CD4-positive, alpha-beta T cell treated with Interleukin-17A for 1 hour (primary cell): ENCODE measurements at places on chromosomes 2 and 18.

DNA sequence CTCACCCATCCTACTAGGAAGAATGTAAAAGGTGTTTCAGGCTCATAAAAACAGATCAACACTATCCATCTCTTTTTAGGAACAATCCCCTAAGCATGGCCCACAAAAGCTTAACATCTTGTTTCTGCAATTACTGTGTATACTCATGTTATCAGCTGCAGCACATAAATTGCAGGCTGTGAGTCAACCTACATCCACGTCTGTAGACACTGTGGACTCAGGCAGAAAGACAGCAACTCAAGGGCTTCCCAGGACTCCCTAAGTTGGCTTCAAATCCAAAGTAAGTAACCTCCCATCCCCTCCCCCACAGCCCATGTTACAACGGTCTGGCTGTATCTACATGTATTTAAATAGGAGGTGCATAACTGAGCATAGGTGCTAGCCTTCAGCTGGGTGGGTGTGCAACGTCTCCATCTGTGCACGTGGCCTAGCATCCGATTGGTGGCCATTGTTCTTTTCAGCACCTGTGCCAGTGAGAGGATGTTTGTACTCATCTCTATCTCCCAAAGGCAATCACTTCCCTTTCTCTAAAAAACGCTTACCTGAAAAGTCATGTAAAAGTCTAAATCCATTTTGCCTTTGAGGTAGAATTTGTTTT lies 30.1 kb downstream of the UXS1 start:
- no peak for DNase-seq

GRCh38 chr2:191167766-191168165 lies 17.0 kb upstream of the STAT4 start:
- DNase-seq, result no peak

GRCh38 chr2:101107241-101107640 lies 43.9 kb downstream of the TBC1D8 start:
- DNase-seq, result no peak

GRCh38 chr2:141565597-141565996 lies 565.2 kb downstream of the LRP1B start:
- DNase-seq, result no peak

GRCh38 chr2:121203591-121204249 lies 81.3 kb downstream of the TFCP2L1 start:
- DNase-seq, result no peak

DNA sequence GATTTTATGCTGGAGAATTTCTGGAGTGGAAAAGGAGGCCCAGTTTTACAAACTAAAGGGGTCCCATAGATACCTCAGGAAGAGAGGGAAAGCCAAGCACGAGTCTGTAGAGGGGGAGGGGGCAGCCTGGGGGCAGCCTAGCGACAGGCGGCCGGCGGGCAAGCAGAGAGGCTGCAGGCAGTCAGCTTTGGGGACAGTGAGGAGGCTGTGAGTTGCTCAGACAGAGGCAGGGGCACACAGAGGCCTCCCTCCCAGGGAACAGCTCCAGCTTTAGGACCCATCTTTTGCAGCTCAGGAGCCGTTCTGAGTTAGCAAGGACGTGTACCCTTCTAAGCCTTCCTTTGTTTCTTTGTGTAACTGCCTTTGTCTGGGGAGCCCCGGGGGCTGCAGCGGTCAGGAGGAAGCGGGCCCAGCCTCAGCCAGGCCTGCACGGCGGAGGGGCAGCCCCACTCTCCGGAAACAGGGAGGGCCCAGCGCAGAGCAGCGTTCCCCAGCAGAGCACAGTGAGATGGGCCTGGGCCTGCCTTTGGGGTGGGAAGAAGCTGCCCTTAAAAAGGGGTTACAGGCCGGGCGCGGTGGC lies 41.1 kb upstream of the RALBP1 start:
- no peak for DNase-seq

DNA sequence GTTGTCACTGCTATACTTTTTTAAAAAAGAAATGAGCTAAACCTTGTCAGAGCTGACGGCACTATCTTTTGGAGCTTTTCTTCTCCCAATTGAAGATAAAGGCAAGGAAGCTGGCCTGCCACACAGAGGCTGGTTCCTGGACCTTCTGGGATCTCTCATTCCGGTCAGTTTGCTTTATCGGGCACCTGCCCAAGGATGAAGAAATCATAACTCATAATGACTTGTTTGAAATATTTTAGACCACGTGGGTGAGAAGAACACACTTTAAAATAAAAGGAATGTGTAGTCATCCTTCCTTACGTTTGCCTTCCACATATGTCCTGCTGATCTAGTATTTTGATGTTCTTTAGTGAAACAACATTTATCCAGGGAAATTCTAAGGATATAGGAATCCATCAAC lies 535.7 kb downstream of the DCC start:
- DNase-seq, result no peak

DNA sequence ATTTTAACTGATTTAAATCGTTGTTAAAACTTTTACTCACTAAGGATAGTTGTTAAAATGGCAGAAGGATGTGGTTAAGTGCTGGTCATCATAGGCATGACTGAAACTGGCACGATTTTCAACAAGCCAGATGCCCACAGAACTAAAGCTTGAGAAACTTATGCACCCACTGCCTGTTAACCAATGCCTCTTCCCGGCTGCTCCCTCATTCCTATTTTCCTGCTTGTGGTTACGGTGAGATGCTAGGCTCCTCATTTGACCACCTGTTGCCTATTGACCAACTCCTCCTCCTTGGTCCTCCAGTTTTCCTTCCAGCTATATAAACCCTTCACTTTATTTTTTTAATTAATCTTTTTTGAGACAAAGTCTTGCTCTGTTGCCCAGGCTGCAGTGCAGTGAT lies 238.7 kb downstream of the TFCP2L1 start:
- no peak for DNase-seq

DNA sequence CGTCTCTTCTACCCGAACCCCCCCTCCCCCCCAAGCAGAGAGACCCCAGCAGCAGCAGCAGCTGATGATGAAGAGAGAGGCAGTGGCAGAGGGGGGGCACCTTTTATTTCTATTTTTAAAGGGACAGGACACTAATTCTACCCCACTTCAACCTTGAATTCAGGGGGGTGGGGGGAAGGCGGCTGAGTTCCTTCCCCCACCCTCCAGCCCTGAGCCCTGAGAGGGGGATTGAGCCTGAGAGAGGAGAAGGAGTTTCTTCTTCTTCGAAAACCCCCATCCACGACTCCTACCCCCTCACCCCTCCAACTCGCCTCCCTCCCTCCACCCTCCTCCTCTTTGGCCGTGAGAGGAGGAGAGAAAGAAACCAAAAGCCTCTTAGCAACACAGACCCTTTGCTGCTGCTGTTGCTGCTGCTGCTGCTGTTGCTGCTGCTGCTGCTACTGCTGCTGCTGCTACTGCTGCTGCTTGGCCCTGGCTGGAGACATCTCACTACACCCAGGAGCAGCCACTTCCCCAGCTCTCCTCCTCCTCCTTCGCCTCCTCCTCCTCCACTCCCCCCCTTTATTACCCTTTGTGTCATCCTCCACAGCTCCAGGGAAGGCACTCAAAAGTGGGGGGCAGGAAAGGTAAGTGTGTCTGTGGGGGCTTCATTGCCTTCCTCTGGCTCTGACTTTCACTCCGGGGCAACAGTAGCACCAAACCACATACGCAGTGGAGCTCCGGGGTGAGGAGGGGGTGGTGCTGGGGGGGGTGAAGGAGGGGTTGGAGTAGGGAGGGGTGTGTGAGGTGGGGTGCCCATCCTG lies at the start of gene MBD5:
Gene MBD5, plus strand, starts transcription at position 33 of the 803 bp plus-strand sequence.
- peak; percentile 80 for DNase-seq

GRCh38 chr2:100882645-100883613 lies 63.0 kb downstream of the NPAS2 start:
- DNase-seq, result no peak

DNA sequence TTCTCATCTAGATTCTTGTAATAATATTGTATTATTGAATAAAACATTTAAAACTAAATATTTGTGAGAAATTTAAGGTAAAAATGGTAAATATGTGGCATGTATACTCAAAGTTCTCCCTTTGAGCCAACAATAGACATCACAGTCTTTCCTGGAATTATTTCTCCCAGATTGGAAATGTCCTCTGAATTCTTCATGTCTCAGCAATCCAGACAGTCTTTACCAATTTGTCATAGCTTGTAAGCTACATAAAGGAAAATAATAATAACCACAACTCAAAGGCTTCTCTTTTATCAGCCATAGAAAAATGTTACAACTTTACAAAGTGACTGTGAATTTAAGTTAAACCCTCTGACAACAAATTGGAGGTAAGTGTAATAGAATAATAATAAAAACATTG lies 784.9 kb downstream of the EPHA4 start:
- no peak for DNase-seq
